ENCODE measurements at places on chromosomes 7 and 10.

DNA sequence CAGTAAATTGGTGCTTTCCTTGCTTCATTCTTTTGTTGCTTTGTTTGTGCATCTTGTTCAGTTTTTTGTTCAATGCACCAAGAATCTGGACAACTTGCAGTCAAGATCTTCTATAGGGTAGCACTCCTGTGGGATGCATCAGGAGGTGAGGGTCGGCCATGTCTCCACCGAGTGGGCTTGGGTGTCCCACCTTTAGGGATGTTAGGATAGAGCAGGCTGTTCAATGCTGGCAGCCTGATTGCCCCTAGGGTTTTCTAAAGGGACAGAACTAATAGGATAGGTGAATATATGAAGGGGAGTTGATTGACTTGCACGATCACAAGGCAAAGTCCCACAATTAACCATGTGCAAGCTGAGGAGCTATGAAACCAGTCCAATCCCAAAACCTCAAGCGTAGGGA lies 109.9 kb downstream of the GLRX3 start:
- DNase-seq: no peak

DNA sequence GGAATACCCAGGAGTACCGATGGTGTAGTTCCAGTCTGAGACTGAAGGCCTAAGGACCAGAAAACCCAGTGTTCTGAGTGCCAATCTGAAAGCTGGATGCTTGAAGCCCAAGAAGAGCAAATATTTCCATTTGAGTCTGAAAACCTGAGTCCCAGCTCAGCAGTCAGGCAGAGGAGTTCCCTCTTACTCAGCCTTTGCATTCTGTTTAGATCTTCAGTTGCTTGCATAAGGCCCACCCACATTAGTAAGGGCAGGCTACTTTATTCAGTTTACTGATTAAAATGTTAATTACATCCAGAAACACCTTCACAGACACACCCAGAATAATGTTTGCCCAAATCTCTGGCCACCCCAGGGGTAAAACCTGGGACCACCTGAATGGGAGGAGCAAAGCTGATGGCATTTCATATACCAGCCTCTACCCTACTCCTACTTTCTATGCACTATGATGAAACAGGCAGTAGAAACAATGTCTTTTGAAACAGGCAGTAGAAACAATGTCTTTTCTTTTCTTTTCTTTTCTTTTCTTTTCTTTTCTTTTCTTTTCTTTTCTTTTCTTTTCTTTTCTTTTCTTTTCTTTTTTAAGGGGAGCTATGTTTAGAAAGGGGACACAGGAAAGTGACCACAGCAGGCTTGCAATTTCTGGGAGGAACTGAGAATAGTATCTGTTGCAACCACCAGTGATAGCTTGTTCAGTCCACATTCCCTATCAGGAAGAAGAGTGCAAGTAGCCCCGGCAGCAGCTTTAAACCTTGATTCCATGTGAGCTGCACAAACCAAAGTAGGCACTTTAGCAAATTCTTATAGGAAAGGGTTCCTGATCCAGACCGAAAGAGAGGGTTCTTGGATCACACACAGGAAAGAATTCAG lies 30.6 kb downstream of the FAM237B start:
- no peak for DNase-seq

GRCh38 chr10:51369903-51370302 lies 295.6 kb downstream of the PRKG1 start:
- DNase-seq: no peak

DNA sequence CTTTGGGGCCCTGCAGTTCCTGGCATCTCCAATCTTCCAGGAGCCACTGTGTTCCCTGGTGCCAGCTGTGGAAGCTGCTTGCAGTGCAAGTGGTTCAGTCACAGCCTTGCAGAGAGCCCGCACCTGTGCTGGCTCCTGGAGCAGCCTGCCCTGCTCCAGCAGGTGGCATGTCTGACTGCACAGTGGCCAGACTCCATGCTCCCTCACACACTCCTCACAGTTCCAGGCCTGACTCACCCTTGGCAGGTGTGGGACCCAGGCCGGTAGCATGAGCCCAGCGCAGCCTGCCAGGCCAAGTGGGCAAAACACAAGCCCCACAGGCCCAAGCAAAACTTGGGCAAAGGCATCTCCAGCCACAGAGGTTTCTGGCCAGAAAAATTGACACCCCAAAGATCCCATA lies 33.6 kb upstream of the RELN start:
- DNase-seq: no peak

GRCh38 chr10:120478386-120478785 lies 21.4 kb downstream of the PLPP4 start:
- DNase-seq: no peak

DNA sequence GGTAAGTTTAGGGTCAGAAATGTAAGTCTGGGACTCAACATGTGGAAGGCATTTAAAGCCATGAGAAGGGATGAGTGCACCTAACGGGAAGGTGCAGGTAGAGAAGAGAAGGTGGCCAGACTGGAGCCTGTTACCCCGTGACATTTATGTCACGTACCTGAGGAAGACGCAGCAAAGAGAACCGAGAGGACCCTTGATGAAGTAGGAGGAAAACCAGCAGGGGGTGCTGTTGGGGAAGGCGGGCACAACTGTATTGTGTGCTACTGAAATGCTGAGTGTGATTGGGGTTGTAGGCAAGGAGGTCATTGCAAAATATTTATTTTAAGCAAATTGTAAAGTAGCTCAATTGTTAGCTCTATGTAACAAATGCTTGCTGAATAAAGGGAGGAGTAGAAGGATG lies 338.2 kb upstream of the PRKCQ start:
- DNase-seq: no peak

- DNase-seq: no peak
Observed at GRCh38 chr7:7970531-7971307, 2.1 kb downstream of the GLCCI1 start.

GRCh38 chr10:82377608-82378007 lies 502.6 kb downstream of the NRG3 start:
- DNase-seq: no peak

All from GM12864 (cell line).